ENCODE measurements at places on chromosomes 3 and 15. TPM values are rescaled to one million over a fixed set of nuclear protein-coding genes. Genes with fewer than 3 reads are reported as not detected.
A peak's percentile ranks its signal among the peaks of the same experiment; 100 is the strongest.

DNA sequence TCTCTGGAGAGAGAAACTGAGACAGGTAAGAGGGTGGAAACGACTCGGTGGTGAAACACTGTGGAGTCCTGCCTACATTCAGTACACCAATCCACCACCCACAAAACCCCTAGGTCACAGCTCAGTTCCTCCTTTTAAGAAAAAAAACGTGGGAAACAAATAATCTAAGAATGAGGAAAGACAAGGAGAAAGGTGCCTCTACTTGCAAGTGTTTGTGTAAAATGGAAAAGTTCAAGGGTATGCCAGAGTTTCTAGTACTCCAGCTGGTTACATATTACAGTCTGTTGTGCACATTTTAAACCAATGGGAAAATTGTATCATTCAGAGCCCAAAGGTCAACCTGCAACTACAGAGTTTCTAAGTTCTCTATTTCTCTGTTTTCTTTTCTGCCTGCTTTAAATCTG lies 32.2 kb downstream of the HGD start:
- no peak for DNase-seq

GRCh38 chr3:133329626-133330025 lies 70.2 kb upstream of the BFSP2 start:
- DNase-seq: no peak

Gene IL5RA
- total RNA-seq: not detected

Gene ATP6V1A
- 42.2 TPM for total RNA-seq

- no peak for DNase-seq
Measured at GRCh38 chr3:194617827-194618226, 15.4 kb downstream of the TMEM44 start.

DNA sequence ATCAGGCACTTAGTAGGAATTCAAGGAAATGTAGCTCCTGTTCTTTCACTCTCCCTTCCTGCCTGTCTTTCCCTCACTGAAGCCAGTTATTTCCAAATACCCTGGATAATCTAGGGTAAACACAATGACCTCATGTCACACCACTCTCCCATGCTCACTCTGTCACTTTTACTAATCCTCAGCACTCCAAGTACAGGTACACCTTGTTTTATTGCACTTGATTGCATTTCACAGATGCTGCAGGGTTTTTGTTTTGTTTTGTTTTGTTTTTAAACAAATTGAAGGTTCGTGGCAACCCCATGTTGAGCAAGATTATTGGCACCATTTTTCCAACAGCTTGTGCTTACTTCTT lies 40.8 kb downstream of the PPM1L start:
- no peak for DNase-seq

- no peak for DNase-seq
Measured at GRCh38 chr3:192607798-192608197, 119.5 kb downstream of the FGF12 start.

- DNase-seq: no peak
Measured at GRCh38 chr15:57085267-57085666, 166.8 kb downstream of the TCF12 start.

DNA sequence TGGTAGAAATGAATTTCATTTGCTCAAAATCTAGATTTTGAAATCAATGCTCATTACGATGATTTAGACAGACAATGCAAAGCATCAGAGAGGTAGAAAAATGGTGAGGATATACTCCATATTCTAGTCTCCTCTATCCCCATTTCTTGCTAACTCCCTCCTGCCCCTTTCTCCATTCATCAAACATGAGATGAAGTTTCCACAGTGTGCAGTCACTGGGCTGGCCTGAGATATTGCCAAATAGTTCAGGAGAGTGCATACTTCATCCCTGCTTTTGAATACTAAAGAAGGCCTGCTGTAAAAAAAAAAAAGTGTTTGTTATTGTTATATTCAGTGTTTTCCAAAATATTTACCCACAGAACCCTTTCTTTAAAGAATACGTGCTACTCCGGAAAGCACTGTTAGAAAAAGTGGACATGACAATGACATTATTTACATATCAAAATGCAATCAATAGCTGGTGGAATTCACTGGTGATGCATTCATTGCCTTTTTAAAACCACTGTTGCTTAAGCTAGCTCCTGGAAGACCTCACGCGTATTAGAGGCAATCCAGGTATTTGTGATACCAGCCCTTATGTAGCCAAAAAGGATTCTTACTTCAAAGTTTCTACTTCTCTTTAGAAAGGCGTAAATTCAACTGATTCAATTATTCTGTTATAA lies 247.6 kb upstream of the SOX2 start:
- DNase-seq: no peak

Gene UBAP1L
- 0.07 TPM for total RNA-seq

Gene TRIM59
- 33.0 TPM for total RNA-seq

DNA sequence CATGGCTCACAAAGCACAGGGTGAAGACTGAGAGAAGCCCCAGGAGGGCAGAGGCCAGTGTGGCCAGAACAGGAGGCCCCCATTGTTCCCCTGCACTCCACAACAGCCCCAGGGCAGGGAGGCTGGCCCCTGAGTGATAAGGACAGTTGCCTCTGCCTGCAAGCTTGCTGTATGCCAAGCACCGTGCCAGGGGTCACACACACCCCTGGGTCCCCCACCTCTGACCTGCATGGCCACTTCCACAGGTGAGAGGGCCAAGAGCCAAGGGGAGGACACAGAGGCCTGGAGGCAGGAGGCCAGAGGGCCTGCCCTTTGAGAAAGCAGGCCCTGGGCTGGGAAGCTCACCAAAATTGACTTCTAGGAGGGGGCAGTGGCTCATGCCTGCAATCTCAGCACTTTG lies 23.7 kb downstream of the ATRIP start:
- DNase-seq: no peak

DNA sequence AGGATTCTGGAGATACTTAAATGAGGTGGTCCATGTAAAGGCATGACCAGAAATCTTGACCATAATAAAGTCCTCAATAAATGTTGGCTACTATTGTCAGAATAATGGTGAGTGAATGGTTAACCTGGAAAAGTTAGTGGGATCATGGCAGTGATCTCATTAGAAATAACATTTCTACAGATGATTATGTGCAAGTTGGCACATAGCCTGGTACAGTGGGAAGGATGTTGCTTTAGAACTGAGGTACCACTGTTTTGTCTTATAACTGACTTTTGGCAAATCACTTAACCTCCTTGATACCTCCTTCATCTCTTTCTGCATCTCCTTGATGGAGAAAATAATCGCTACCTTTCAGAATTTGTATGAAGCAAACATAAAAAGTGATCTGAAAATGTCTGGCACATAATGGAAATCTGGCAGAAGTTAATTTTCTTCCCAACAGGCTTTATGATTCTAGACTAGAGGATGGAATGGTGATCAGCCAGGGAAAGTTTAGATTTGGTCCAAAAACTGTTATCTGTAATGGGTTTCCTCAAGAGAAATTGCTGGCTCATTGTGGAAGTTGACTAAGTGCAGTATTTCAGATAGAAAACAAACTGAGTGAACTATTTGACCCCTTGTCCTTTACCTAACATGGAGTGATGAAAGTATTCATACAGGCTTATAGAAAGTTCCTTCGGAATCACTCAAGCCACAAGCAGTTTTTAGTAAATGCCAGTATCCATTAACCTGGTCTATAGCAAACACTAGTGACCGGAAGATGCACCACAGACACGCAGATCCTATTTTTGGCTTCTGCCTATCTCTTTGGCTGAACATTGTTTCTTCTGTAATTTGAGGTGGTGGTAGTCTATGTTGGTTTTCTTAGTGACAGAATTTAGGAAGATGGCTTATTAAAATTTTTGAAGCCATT lies 449.6 kb upstream of the TGFBR2 start:
- no peak for DNase-seq

DNA sequence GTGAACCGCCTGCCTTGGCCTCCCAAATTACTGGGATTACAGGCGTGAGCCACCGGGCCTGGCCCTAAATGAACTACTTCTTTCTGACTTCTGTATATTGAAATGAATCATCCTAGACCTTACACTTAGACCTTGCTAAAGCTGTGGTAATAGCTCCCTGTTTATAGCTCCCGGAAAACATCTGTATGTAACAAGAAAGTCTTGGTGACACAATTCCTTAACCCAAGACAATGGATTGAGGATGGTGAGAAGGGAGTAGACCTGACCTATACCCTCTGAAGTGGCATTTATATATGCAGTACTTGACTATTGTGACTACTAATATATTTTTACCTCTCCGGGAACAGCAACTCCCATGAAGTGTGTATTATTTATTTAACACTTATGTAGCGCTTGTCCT lies 48.0 kb upstream of the TBL1XR1 start:
- no peak for DNase-seq

DNA sequence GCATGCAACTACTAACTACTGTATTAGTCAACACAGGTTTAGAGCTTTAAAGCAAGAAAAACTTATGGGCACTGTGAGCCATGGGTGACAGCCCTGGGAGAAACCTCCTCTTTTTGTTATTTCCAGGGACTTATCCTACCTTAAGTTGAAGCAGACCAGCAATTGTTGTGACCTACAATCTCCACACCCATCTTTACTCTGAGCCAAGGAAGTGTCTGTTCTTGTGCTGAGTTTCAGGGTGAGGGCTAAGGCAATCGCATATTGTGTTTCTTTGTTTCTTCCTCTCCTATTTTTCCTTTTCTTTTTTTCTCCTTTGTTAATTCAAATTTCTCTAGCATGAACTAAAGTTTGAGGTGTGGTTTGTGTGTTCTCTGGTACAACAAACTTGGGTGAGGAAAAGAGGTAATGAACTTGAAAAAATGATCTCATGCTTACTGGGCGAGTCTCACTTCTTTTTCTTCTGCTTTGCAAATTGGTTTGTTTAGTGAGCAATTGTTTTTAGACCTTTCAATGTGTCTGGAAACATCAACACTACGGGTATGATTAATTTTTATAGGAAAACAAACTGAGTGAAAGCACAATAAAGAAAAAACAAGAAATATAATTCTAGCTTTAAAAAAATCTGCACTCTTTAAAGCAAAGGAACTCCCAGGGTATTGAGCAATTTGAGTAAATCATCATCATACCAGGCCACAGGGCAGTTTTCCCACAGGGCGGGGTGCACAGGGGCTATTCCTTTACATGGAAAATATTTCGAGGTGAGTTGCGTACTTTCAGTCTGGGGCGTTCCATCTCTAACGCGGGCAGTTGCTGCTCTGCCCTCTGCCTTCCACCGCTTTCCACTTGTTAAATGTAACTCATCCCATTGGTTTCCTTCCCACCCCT lies 2.7 kb downstream of the UPK1B start:
- peak; percentile 83 for DNase-seq

DNA sequence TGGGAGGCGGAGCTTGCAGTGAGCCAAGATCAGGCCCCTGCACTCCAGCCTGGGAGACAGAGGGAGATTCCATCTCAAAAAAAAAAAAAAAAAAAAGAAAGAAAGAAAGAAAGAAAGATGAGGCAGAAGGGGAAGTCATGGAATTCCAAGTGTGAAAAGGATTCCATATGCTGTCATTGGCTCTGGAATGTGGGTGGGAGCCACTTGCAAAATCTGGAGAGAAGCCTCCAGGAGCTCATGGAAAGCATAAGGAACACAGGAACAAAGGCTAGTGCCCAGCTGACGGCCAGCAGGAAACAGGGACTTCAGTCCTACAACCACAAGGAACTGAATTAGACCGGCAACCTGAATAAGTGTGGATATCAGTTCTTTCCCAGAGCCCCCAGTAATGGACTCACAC lies 12.5 kb upstream of the TRAK1 start:
- no peak for DNase-seq

GRCh38 chr3:56408761-56409196 lies 59.5 kb downstream of the ERC2 start:
- no peak for DNase-seq
